ENCODE measurements at places on chromosomes 7 and 10.

DNA sequence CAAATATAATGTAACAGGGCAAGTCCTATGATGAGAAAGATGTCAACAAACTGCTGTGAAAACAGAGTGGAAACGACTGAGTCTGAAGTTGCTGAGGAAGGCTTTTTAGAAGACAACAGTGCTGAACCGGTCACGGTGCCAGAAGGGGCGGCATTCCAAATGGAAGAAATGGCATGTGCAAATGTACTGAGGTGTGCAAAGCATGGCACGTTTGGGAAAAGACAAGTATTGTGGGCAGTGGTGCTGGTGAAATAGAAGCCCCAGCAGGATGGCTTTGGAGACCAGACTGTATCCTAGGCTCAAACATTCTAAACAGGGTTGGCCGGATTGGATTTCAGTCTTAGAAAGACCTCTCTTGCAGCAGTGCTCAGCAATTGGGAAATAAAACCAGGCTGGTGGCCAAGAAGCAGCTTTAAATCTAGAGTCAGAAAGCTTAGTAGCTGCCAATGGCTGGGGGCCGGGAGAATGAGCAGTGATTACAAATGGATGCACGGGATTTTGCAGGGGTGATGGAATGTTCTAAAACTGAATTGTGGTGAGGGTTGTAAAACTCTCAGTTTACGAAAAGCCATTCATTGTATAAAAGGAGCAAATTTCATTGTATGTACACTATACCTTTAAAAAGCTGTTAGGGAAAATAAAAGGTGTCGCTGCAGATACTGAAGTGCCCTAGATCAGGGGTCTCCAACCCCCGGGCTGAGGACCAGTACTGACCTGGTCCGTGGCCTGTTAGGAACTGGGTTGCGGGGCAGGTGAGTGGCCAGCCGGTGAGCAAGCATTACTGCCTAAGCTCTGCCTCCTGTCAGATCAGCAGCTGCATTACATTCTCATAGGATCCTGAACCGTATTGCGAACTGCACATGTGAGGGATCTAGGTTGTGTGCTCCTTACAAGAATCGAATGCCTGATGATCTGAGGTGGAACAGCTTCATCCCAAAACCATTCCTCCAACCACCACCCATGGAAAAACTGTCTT, 141.6 kb downstream of the HIBADH start:
- no peak for ATAC-seq

DNA sequence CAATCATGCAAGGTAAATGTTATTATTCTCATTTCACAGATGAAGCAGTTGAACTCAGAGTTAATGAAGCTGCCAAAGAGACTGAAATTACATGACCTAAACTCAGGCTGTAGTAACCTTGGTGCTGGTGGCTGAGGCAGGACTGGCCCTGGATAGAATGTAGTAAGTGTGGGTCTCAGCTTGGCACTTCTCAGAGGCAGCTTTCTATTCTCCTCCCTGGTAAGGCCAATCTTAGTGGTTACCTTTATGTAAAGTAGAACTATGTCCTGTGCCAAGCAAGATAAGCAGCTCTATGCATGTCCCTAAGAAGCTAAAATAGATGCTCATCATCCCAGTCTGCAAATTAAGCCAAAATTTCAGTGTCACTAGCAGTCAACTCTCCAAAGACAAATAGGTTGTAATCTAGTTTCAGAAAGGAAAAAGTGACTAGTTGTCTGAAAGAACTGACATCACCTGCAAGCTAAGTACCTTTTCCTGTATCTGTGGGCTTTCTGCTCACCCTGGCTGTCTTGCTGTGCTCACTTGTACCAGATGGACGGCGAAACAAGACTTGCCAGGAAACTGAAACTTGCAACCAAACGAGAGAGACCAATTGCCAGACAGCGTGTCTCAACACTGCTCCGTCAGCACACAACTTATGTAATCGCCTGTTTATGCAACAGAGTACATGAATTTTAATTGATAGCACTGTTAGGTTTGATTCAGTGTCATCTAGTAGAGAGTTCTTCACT, 43.7 kb downstream of the CH25H start:
- ATAC-seq: no peak

- no peak for ATAC-seq
Observed at GRCh38 chr7:128837521-128837921, 7.3 kb downstream of the FLNC start.

GRCh38 chr10:35585903-35586535, 19.1 kb upstream of the GJD4 start:
- ATAC-seq: no peak

DNA sequence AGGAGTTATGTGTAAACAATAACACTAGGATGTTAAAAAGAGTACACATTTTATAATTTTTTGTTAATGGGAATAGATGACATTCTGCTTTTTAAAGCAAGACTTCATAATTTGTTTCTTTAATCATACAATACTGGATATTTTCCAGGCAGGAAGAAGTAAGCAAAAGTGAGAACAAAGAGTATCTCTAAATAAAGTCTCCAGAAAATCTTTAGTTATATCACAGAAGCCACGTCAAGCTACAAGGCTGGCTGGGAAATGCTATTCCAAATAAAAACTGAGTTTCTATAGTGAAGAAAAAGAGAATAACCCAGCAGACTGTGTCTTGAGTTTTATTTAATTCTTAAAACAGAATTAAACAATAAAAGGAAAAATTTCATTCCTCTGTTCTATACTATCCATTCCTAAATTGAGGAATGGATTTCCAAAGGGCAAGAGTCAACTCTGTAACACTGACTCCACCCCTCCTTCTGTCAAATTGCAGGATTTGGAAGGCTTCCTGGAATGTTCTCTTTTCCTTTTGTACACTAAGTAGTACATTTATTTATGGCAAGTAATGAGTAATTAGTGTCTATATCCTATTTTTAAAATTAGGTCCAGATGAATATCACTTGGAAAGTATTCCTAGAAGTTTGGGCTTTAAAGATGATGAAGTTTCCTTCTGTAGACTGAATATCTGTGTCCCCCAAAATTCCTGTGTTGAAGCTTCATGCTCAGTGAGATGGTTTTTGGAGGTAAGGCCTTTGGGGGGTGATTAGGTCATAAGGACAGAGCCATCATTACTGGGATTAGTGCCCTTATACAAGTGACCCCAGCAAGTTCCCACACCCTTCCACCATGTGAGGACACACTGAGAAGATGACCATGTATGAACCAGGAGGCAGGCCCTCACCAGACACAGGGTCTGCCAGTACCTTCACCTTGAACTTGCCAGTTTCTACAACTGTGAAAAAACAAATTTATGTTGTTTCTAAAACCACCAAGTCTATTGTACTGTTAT, 290.9 kb downstream of the CRPPA start:
- no peak for ATAC-seq

DNA sequence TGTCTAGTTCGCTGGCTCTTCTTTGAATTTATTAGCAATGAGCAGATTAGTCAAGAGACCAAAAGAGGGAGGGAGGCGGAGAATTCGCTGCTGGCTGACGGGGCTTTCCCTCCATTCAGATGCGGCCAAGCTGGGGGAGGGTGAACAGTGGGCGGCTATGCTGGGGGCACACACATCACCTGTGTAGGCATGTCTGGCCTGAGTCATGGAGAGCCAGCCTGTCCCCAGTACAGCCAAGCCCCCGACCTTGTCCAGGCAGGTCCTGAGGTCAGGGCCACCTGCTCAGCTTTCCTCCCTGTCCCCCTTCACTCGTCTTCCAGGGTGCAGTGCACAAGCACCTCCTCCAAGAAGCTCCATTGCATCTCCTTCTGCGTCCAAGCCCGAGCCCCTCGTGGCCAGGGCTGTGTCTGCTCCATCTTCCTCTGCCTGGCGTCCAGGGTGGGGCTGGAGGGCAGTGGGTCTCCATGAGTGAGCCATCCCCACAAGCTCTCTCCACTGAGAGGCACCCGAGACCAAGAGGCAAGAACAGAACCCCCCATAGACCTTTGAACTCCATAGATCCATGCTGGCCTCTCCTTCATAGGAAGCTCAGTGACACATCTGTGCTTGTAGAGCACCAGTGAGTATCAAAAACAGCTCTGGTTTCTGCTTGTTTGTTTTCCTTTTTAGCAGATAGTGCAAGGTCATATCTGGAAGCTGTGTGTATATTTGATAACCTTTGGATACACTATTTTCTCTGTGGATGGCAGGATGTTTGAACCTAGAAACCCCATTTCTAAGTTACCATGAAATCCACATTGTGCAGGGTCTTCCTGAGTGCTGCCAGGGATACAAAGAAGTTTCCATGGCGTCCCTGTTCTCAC, 1.9 kb upstream of the DEPP1 start:
- ATAC-seq: no peak

DNA sequence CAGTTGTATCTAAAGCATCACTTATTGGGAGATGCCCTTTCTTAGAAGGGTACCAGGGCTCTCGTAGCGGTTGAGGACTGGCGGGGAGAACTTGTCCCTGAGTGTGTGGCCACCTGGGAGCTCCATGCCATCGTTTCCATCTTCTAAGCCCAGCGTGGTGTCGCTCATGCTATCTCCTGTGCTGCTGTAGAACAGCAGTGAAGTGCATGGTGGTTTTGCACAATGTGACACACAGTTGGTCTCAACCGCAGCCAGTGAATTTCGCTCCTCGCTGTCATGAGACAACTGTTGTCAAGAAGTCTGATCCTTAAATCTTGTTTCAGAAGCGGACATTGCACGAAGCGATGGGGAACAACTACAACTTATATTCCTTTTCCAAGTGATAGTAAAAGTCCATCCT, 283.4 kb downstream of the GRID1 start:
- ATAC-seq: no peak

DNA sequence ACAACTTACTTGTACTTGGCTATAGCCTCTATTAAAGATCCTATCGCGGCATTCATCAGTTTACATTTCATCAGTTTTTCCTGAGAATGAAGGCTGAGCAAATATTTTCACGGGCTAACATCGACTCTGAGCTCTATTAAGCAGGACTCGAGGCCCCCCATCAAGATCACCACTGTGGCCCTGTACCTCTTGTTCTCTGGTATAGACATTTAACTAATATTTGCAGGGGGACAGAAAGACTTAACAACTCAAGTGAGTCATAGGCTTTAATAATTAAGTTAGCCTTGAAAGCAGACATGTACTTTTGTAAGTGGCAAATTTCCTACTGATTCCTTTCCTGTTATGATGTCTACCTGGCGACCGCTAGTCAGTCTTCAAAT, 45.4 kb downstream of the DOCK4 start:
- ATAC-seq: no peak

All from motor neuron (in vitro differentiated cells).